ENCODE measurements at places on chromosomes 12 and 14.

DNA sequence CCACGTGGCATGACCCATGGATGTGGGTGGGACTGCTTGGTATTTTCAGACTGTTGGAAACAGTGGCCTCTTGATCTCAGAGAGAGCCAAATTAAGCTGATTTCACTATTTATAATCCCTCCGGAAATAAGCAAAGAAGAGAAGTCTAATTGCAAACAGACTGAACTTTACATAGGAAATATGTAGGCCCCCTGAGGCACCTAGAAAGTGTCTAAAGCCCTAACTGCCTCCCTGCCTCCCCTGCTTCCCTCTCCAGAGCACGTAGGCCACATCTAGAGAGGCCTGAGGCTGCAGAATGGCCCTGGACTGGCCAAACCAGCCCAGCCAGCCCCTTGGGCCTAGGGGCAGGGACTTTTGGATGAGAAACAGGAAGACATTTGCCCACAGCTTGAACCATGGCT is 123.8 kb downstream of the ZFP36L1 start:
- no peak for DNase-seq

DNA sequence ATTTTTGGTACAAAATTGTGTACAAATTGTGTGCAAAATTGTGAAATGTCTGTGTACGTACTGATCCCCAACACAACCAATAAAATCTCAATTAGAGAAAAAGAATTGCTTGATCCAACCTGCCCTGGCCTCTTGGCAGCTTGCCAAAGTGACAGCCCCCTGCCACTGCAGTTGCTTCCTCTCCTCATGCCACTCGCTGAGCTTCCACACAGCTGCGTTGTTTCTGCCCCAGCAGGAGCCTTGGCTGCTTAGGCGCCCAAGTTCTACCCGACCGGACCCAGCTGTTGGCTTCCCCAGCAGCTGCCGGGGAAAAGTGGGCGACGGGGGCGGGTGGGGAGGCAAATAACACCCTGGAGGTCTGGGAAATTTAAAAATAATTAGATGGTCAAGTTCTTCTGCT is 171.8 kb upstream of the ATF7IP start:
- DNase-seq: no peak

DNA sequence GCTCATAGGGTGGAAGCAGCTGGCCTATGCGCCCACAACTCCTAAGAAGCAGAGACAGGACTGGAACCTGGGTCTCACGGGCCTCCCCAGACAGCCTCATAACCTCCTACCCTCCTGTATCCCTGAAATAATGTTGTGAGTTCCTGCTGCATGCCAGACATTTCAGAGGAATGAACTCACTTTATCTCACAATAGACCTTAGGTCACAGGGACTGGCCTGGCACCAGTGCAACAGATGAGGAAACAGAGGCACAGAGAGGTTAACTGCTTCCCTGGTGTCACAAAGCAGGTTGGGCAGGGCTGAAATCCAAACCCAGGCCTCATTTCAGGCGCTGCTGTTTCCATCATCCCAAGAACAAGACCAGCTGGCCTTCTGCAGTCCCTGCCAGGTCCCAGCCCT is 5.3 kb downstream of the PHETA1 start:
- DNase-seq: no peak

DNA sequence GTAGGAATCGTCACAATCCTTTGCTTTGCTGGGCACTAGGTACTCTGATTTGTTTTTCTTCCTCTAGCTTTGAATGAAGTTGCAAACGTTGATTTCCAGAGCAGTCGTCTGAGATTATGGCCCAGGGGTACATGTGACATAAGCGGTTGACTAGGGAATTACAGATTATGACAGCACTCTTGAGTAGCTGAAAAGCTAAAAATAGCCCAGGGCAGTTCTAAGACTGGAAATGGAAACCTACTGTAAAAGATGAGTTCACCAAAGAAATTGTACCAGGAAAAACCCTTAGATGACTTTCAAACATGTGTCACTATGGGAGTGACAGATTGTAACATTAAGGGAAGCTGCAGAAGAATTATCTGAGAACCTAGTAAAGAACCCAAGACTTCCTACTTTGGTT is 108.5 kb downstream of the ANO6 start:
- no peak for DNase-seq

DNA sequence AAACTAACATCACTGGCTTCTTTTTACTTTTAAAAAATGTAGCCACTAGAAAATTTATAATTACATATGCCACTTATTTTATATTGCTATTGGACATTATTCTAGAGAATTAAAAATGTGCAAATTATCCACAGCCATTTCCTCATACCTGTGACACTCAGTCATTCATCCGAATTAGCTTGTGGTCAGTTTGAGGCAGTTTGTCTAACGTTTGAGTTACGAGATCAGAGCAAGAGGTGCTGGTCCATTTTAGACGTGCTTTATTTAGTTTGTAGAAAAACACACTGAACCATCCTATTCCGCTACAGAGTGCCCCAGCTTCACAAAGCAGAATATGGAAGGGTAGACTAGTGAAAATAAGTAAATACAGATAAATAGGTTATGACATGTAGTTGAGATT is 513.0 kb downstream of the NRXN3 start:
- no peak for DNase-seq

DNA sequence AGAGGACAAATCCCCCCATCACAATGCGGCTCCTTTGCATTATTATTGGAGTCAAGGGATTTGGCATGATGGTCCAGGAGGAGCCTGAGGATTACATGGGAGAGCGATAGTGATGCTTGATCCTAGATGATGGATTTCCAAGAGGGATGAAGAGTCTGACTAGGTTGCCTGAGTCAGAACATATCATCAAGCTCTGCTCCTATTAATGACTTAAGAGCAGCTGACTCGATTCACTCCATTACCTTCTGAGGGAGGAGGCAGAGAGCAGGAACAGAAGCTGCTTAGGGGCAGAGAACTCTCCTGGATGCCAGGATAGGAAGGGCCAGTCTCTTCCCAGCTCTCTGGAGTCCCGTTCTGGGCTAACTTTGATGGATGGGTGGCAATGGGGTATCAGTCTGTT is 54.0 kb upstream of the CISTR start:
- no peak for DNase-seq

DNA sequence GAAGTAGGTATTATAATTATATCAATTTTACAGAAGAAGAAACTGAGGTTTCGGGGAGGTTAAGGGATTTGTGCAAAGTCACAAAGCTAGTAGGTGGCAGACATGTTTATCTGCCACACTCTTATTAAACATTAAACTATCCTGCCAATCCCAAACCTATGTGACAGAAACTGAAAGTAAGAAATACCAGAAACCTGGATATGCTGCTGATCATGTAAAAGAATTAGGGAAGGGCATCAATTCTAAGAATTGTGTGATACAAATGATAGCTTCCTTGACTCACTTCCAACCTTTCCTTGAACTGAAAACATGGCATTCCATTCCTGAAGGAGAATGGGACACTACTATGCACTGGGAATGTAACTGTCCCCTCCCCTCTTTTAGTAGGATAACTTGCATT is 16.9 kb downstream of the TAOK3 start:
- no peak for DNase-seq

- DNase-seq: no peak
Measured at GRCh38 chr12:16323010-16323409, 24.4 kb upstream of the MGST1 start.

DNA sequence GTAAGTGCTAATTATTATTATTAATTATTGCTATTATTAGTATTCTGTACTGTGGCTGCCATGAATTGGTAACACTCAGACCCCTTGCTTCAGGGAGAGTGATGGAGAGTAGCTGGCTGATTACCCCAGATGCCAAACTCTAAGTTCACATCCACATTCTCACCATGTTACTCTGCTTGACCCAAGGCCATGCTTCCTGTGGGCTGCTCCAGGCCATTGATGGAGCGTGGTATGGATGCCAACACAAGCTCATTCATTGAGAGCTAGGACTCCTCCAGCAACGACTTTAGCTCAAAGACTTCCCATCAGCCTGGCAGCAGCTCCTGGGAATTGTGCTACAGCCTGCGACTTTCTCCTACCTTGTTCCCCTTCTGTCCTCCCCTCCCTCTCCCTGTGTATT is 233.4 kb downstream of the MSRB3 start:
- DNase-seq: no peak

DNA sequence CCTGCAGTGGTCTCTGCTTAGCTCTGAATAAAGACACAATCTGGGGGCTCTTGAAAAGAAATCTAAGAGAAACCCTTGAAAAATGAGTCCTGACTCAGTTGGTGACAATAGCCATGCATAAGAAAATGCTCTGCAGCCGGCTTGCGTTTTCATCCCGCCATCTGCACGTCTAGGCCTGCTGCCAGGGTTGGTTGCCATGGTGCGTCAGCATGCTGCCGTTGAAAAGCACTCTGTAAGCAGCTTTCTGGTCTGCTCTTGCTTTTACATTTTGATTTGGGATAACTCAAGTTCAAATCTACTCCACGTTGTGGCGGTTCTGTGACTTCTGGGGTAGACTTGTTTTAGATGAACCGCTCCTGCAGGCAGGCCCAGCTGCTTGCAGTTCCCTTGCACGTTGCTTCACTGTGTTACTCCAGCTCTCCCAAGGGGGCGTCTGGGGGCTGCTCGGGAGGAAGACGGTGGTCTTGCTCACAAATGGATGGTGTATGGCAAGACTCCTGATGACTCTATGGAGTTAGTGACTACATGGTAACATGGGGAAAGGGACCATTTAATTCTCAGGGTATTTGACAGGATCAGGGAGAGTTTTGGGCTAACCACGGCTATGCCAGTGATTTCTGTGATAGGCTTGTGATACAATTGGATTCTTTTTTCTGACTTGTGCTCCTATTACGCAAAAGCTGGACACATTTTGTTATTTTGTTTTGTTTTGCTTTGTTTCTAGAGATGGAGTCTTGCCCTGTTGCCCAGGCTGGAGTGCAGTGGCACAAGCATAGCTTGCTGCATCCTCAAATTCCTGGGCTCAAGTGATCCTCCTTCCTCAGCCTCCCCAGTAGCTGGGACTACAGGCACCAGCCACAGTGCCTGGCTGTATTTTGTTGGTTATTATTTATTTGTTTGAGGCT is 15.8 kb downstream of the WNT5B start:
- DNase-seq: no peak

DNA sequence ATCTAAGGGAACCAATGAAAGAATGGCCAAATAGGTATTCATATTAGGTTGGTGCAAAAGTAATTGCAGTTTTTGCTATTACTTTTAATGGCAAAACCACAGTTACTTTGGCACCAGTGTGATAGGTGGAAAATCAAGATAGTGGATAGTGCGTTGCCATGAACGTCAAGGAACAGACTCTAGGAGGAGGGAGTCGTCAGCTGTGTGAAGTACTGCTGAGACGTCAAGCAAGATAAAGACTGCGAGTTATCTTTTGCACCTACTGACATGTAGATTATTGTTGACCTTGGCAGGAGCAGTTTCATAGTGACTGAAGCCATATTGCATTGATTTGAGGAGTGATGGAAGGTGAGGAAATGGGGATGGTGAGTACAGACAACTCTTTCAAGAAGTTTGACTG is 8.3 kb downstream of the YLPM1 start:
- DNase-seq: no peak

DNA sequence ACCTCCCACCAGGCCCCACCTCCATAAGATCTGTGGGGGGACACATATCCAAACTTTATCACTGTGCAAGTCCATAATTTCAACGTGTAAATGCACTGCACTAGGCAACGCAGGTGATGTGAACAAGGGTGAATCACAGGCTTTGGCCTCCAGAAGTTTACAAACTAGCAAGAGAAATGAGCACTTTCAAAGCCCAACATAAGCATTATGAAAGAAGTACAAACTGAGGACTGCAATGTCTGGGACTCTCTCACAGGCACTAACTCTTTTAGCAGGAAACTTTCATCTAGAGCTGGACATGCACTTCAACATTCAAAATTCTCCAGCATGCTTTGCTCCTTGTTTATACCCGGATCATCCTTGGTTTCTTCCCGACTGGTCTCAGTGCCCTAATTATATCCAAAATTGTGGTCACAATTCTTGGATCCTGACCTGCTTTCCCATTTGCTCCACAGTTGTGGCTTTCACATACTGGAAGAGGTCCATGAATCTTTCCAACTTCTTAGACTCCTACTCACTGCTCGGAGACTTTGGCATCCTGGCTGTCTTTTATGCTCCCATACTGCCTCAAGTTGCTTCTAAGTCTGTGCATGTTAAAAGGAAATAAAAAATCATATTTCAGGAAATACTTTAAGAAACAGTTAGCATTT is 44.9 kb upstream of the STRAP start:
- DNase-seq: no peak

DNA sequence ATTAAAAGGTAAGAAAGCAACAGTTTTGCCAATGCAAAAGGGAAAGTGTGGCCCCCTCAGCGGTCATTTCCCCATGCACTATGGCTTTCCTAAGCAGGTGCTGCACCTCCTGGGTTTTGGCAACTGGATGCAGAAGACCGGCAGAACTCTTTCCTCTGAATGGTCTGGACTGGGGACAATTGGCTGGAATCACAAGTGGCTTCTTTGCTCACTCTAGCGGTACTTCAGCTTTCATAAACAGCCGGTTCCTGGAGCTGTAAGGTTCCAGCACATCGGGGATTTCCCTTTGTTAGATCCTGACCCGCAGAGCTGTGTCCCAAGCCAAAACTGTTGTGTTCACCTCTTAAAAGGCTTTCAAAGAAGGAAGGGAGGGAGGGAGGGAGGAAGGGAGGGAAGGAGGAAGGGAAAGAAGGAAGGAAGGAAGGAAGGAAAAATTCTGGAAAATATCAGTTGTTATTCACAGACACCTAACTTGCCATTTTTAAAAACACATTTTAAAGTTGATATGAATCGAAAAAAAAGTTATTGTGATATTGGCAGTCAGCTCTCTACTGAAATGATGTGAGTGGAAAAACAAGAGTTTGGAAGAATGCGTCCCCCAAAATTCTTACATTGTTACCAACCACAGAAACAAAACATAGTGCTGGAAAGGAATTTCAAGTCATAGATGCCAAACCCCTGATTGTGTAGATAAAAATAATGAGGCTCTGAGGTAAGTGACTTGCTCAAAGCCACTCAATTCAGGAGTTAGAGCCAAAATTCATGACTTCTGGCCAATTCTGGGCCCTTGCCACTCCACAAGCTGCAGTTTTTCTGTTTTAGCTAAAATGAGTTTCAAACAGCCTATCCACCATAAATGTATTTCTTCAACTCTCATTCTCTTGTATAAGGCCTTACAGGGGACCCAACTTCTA is 220.6 kb upstream of the HMGA2 start:
- DNase-seq: no peak

DNA sequence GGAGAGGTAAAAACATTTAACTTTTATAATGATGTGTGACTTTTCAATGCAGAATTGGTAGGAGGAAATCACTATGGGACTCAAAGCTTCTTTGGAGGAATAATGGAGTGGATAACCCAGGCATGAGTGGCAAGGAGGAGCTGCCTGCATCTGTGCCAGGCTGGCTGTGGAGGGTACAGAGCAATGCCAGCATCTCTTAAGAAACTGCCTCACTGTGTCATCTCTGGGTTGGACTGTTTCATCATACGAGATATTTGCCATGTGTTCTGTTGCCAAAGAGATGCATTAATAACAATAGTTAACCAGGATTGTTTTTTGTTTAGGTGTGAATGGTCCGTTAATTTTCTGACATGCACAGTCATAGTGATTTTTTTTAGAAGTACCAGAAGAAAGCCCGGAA is 183.7 kb upstream of the NTF3 start:
- DNase-seq: no peak
